ENCODE measurements at places on chromosomes 5 and 9. TPM values are rescaled to one million over a fixed set of nuclear protein-coding genes. Genes with fewer than 3 reads are reported as not detected.

The SUSD3 gene
- 8.4 TPM for polyA plus RNA-seq

The PCDHGA9 gene
- polyA plus RNA-seq = 5.4 TPM

The TMEM8B gene
- 24.4 TPM for polyA plus RNA-seq

The RASEF gene
- 6.1 TPM for polyA plus RNA-seq

The SAXO1 gene
- 0.29 TPM for polyA plus RNA-seq

The UBE2B gene
- 138 TPM for polyA plus RNA-seq

DNA sequence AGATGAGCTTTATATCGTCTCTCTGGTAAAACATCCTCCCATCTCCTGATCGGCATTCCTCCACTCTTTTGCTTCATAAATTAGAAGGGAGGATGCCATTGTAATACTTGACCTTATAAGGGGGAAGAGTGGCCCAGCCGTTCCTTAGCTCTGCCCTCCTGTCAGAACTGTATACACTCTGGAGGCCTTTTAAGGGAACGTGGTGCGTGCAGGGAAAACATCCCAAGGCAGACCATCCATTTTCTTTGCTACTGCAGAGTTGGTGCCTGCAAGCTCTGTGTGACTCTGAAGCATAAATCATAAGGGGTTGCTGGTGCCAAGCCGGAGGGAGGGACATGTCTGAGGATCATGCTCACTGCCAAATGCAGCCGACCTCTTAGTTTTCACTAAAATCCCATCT lies 90.4 kb downstream of the PGM5 start:
- no peak for DNase-seq

DNA sequence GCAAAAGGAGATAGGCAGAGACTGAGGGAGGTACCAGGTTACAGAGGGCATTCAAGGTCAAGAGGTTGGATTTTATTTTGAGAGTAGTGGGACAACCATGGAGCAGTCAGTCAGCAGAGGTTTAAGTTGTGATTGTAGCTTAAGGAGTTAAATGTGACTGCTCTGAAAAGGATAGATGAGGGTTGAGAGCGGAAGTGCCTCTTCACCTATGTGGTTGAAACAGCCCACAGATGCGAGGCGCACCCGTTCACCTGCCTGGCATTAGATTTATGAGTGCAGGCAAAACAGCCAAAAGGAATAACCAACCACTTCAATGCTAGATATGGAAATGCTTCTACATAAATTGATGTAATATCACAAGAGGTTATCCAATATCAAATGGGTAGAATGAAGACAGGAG lies 8.4 kb downstream of the ZNF474 start:
- DNase-seq = no peak

- DNase-seq = no peak
Measured at GRCh38 chr5:51227963-51228470, 155.2 kb upstream of the ISL1 start.

DNA sequence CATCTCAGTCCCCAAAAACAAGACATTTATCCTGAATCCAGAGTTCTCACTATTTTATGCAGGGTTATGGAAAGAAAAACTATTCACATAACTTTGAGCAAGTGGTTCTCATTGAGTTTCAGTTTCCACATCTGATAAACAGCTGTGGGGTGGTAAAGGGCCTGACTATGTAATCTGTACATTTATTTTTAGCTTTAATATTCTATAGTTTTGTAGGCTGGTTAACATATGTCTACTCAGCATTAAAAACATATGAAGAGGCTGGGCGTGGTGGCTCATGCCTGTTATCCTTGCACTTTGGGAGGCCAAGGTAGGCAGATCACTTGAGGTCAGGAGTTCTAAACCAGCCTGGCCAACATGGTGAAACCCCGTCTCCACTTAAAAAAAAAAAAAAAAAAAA lies 301.5 kb upstream of the CCNG1 start:
- no peak for DNase-seq

DNA sequence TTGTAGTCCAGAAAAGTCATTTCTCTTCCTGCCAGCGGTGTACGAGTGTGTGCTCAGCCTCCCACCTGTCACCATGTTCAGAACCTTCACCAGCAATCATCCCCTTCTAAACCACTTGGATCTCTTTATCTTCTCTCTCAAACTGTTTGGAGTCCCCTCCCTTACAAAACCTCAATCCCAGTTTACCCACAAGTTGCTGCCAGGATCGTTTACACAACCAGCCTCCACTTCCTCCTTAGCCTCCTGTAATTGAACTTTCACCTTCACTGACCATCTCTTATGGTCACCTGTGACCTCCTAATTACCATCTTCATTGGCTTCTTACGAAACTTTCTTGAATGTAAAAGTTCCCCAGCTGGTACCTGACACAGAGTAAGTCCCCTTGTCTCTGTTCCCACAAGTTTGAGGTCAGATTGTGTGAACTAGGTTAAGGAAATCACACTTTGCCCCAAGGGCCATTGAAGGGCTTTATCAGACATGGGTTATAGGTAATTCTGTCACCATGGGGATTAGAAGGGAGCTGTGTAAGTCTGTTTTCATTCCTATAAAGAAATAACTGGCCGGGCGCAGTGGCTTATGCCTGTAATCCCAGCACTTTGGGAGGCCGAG lies 20.0 kb downstream of the RNF44 start:
- no peak for DNase-seq

GRCh38 chr5:125486634-125487033 lies 740.2 kb upstream of the ZNF608 start:
- no peak for DNase-seq

GRCh38 chr9:133830310-133830709 lies 92.2 kb upstream of the SARDH start:
- no peak for DNase-seq

DNA sequence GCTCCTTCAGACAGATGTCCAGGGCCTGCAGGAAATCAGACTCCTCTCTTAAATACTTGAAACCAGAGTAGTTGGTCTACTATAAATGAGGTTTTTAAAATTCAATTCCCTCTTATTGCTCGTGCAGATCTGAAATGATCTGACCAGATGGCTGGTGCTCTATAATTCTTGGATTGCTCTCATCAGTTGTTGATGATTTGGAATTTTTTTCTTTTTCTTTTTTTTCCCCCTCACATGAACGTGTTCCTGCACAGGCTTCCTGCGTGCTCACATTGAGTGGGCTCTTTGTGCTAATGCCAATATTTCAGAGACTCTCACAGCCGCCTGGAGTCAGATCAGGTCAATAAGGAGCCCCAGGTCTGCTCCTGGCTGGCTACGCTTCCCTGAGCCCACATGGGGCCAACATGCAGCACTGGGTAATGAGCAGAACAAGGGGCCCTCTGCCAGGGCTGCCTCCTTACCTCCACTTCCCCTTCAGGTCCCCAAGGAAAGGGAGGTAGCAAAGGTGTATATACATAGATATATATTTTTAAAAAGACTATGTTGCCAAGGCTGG lies 82.0 kb downstream of the SIL1 start:
- DNase-seq = no peak

GRCh38 chr5:133086366-133086875 lies 34.6 kb downstream of the HSPA4 start:
- no peak for DNase-seq

GRCh38 chr9:23812673-23813072 lies 13.4 kb downstream of the ELAVL2 start:
- DNase-seq = no peak

DNA sequence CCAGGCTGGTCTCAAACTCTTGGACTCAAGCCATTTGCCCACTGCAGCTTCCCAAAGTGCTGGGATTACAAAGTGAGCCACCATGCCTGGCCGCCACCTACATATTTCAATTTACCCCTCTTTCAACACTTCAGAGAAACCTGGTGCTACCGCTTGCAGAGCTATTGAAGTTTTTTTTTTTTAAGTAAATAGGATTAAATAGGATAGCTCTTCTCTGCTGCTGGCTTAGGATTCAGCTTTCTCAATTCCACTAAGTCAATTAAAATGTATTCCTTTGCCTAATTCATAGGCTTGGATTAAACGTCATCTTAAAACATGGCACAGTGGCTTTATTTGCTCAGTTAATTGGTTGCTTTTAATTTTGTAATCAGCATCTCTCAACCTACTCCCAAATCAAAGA lies 41.0 kb downstream of the KIAA1191 start:
- no peak for DNase-seq

DNA sequence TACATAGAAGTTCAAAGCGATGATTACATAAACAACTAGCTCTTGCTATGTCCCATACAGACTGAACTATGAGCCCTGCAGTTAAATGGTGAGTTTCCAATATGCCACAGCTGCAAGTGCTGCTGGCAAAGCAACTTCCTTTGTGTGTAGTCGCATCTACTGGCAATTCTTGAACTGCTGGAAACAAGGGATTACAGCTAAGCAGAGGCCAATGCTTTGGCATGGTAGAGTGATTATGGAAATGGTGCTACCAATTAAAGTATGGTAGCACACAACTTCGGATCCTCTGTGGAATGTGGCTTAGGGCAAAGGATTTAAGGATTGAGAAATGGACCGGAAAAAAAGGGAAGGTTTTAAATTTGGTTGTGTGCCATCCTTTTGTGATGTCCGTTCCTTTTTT lies 856.6 kb downstream of the MAT2B start:
- DNase-seq = no peak

GRCh38 chr5:114830114-114830513 lies 339.6 kb downstream of the TRIM36 start:
- no peak for DNase-seq

Measured in renal cortex interstitium (tissue), 15 donors.